ENCODE measurements at places on chromosomes 16 and 17.
A peak's percentile ranks its signal among the peaks of the same experiment; 100 is the strongest.

DNA sequence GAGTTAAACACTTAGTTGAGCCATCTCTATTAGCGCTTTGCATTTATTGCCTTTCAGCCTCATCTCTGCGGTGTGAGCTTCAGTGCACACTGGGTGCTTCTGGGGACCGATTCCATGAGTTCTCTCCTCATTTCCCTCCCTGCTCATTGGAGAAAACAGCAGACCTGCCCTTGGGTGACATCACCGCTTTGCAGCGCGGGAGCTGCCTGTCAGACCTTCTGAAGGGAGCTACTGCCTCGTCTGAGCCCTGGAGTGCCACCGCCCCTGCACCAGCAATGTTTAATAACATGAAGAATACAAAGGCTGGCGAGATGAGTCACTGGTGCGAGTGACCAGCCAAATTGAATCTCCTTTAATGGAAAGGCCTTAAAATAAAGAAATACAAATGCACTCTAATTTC lies 30.2 kb upstream of the CPPED1 start:
- no peak for DNase-seq

- DNase-seq, result peak; percentile 35
These were observed 1.4 kb downstream of the VKORC1 start for GRCh38 chr16:31093132-31093703.

GRCh38 chr17:71966459-71967313 lies 154.1 kb upstream of the SOX9 start:
- no peak for DNase-seq

GRCh38 chr16:53846971-53847370 lies 143.0 kb downstream of the FTO start:
- DNase-seq, result no peak

- no peak for DNase-seq
These were observed 10.0 kb downstream of the SNN start for GRCh38 chr16:11677959-11678881.

DNA sequence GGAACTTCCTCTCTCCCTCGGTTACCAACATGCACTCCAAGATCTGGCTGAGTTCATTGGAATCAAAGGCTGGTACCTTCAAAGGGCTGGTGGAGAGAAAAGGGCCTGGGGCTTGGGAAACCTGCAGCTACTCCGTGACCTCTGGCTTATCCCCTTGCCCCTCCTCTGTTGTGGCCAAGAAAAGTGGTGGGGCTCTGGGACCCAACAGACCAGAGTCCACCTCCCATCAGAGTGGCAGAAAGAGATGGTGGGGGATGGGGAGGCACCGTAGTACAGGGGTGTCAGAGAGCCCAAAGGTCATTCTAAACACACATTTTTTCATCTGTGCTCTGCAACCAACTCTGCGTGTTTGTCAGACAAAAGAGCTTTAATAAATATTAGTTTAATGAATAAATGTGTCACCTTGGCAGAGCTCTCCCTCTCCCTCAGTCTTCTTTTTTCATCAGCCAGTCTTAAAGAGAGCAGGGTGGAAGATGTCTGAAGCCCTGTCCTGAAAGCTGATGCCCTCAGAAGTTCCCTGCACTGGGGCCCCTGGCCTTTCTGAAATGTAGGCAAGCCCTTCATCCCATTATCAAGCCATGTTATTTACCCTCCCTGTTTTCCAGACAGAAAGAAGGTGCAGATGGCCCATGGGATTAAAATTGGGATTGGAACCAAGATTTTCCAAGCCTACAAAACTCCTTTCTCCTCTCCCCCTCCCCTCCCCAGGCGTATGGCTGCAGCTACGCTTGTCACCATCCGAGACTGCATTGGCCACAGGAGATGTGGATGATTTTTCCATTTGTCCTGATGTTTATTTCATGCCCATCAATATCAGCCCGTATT lies 227.3 kb downstream of the CCDC182 start:
- DNase-seq, result no peak

DNA sequence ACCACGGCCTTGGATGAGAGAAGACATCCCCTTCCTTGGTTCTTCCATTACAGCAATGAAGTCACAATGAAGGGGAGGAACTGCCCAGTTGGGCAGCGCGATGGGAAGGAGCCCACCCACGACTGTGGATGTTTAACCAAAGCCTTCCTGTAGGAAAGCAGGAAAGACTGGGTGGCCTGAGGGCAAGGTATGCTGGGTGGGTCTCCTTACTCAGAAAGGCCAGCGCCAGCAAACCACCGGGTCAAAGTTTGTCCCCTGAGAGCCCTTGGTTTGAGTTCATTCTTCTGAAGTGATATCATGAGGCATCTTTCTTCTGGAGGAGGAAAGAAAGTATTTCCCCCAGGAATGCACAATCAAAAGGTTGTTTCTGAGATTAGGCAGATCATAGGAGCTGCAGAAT lies 105.2 kb downstream of the C16orf95 start:
- no peak for DNase-seq

DNA sequence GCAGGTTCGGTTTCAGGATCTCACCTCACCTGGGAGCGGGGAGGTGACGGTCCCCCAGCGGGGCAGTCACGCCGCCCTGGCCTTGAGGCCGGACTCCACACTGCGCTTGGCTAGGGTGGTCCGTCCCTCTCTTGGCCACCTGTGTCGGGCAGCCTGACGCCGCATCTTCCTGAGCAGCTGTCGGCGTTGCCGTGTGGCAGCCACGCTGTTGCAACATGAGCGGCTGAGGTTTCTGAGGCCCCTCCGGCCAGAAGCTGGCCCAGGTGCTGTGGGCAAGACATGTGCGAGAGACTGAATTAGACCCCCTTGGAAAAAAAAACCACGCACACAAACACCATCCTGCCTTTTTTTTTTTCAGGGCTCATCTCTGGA lies 49.2 kb downstream of the IRF8 start:
- DNase-seq, result no peak

DNA sequence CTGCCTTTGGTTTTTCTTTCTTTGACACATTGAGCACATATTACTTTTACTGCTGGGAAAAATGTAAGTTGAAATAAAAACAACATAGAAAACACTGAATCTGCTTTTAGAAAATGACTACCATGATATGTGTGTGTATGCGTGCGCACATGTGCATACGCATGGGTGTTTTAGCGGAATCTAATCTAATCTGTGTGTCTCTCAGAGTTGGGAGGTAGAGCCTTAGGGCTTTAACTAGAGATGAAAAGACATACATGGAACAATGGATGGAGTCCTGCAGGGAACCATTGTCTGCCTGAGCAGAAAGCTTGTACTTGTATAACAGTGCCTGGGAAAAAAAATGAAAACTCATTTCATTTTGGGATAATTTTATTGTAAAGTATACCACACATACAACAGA lies 12.4 kb downstream of the SLFN5 start:
- no peak for DNase-seq

GRCh38 chr17:49196520-49196919 lies 13.9 kb downstream of the GNGT2 start:
- no peak for DNase-seq

- no peak for DNase-seq
These were observed 10.5 kb upstream of the TIMP2 start for GRCh38 chr17:78935419-78936323.

- DNase-seq, result no peak
These were observed 8.2 kb upstream of the KCNH6 start for GRCh38 chr17:63514974-63515373.

GRCh38 chr17:38796451-38797157 lies 2.8 kb downstream of the PIP4K2B start:
- DNase-seq, result no peak

GRCh38 chr16:24255456-24256371 lies at the start of gene CACNG3:
Gene CACNG3, plus strand, starts transcription at chr16:24256335. Its CDS starts 420 bp downstream, at chr16:24256755.
- DNase-seq, result peak; percentile 69

DNA sequence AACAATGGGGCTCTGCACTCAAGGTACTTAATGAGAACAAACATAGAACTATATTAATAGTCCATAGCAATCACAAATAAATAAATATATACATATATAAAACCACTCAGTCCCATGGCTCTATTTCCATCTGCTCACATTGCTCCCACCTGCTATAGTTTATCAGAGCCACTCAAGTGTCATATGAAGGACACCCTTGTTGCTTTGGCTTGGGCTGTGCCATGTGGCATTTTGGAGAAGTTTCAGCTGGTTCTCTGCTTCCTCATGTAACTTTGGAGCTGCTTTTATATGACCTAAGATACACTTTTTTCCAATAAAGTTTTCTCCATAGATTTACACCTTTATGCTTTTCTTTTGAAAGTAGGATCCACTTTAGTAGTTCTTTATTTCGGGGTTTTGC lies 126.4 kb downstream of the KCNJ2 start:
- DNase-seq, result no peak
